Stimulated activated CD4-positive, alpha-beta T cell treated with anti-CD3 and anti-CD28 coated beads, TNF-alpha, amount 100 ng/mL, for 1 hour (primary cell): ENCODE measurements at places on chromosomes 12 and 14.

DNA sequence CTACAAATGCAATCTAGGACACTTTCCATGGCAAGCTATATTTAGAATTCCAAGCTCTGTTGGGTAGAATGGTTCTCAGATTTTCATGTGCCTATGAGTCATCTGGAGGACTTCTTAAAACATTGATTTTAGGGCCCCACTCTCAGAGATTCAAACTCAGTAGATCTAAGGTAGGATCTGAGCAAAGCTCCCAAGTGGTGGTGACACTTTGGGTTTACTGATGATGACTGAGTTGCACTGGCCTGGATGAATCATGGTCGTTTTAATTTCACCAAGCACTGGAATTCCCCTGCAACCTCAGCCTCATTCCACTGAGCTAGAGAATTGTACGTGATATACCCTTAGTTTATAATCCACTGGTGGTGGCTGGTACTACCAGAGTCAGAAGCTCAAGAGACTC lies 86.5 kb downstream of the PPM1H start:
- no peak for DNase-seq

GRCh38 chr12:64187794-64188193 lies 34.3 kb downstream of the KICS2 start:
- no peak for DNase-seq

DNA sequence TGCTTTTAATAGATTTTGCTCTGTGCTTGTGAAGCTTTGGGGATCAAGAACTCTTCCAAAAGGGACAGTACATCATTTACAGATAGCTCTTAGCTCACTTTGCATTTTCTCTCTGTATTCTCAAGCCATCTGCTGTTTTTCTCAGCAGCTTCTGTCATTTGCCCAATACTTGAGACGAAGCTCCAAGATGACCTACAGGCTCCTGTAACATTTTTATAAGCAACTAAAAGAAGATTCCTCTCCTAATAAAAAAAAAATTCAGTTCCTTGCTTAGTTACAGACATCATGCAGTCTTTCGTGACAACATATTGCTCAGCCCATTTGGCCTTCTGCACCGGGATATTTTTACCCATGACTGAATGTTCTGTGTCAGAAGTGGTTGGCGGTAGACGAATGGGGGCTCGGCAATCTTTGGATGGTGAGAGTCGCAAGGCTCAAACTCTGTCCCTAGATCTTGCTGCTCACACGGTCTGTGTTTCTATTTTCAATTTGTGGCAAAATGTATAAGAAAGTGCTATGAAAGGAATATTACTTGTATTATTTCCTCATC lies 215.6 kb downstream of the FSCB start:
- no peak for DNase-seq

GRCh38 chr12:107242189-107242588 lies 148.8 kb upstream of the CRY1 start:
- no peak for DNase-seq

- no peak for DNase-seq
Observed at GRCh38 chr14:55047301-55048053, 4.0 kb upstream of the MAPK1IP1L start.

- no peak for DNase-seq
Observed at GRCh38 chr14:76863724-76864407, 37.7 kb downstream of the LRRC74A start.

- DNase-seq = no peak
Observed at GRCh38 chr12:26425587-26426260, 230.4 kb downstream of the SSPN start.

DNA sequence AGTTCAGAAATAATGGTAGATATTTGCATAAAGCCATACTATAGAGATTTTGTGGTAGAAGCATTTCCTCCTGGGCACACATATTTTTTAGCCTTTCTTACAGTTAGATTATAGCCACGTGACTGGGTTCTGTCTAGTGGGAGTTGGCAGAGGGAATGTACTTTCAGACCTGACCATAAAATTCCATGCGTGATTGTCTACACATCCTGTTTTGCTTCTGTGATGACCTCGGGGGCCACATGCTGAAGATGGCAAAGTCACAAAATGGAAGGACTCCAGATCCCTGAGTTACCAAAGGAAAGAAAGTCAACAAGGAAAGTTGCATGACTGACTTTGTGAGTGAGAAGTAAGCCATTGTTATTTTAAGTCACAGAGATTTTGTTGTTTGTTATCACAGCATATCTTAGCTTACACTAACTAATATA lies 14.6 kb upstream of the MIA2 start:
- no peak for DNase-seq

GRCh38 chr12:71164568-71165197 lies 6.9 kb upstream of the TSPAN8 start:
- DNase-seq = no peak

GRCh38 chr14:74763803-74764531 lies 851 bp downstream of the YLPM1 start:
- DNase-seq = no peak

- no peak for DNase-seq
Observed at GRCh38 chr12:131749618-131750315, 38.9 kb downstream of the SFSWAP start.

GRCh38 chr12:80794551-80794950 lies 77.8 kb downstream of the MYF5 start:
- DNase-seq = no peak

DNA sequence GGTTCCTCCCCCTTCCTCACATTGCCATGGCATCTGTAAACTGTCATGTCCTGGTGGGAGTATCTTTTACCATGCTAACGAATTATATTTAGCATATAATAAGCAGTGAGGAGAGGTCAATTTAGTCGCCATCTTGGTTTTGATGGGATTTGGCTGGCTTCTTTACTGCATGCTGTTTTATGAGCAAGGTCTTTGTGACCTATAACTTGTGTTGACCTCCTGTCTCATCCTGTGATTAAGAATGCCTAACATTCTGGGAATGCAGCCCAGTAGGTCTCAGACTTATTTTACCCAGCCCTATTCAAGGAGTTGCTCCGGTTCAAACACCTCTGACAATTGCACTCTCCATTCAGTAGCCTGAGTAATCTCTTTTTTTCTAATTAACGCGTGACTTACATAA lies 2.1 kb upstream of the EIF4B start:
- DNase-seq = no peak

GRCh38 chr12:113659416-113659815 lies 187.7 kb upstream of the LHX5 start:
- no peak for DNase-seq

DNA sequence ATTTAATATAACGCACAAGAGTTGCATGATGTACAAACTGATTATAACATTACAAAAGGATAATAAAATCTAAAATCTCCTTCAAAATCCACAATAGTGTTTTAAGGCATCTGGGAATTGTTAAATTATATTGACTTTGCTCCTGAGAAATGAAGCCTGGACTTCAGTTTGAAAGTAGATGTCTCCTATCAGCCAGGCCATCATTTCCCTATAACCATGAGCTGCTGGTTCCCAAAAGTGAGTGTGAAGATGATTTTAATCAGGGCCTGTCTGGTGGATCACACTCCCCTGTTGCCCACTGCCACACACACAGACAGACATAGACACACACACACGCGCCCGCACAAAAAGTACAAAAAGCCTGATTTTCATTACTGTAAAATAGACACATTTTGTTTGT lies 480.7 kb downstream of the RPS29 start:
- DNase-seq = no peak

DNA sequence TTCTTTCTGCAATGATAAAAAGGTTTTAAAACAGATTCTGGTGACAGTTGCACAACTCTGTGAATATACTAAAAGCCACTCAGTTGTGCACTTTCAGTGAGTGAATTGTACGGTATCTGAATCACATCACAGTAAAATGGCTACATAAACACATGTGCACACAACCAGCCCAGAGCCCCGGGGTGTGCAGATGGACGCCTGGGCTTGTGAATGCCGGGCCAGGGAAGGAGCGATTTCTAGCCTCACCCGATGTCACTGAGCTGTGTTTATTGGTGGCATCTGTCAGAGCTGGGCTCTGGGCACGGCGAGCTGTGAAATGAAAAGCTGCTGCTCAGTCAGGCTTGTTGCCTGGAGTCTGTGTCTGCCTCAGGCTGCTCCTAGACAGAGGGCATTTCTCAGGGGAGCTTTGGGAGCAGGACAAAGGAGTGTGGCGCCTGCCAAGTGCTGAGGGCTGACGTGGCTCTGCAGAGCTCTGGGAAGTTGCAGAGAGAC lies 25.9 kb downstream of the RHOF start:
- no peak for DNase-seq

GRCh38 chr14:72616294-72616693 lies 277.6 kb downstream of the DPF3 start:
- no peak for DNase-seq

- no peak for DNase-seq
Observed at GRCh38 chr12:62653740-62654139, 187.1 kb downstream of the MON2 start.

DNA sequence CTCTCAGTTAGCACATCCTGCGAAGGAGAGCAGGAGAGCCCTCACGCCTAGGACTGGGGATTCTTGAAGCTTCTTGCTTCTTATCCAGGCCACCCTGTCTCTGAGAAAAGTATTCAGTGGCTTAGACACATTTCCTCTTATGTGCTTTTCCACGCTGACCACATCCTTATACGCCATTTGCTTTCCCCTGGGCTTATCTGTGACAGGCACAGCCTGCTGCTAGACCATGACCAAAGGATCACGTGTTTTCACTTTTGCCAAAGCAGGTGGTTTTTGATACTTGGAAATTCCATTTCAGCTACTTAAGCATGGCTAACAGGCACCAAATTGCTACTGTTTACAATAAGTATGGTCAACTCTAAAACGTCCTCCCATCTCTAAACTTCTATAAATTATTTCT lies 587.4 kb downstream of the AACS start:
- no peak for DNase-seq

DNA sequence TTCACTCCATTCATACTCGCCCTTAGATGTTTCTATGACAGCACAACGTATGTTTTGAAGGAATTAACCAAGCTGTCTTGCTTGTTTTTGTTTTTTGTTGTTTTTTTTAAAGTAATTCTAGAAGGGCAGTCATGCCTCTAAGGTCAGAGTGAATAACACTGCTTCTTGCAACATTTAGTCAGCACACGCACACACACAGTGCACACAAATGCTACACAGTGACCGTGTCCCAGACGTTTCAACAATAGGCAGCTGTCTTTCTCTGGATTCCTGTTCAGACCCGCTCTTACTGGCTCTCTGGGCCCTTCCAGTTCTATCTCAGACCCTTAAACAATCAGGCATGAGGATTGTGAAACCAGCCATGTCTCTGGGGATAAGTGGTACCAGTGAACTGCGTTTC lies 351.0 kb upstream of the FKBP4 start:
- no peak for DNase-seq

DNA sequence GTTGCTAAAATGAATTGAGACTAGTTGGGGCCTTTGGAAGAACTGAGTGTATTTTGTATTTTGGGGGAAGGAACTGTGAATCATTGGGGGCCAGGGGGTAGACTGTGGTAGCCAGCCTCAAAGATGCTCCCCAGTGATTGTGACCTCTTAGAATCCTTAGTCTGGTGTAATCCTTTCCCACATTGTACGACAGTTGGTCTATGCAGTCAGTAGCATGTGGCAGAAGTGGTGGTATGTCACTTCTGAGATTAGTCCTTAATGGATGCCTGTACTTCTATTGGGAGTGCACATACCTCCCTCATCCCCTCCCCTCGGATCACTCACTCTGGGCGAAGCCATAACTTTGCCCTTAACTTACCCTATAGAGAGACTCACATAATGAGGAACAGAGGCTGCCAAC lies 48.0 kb downstream of the USP15 start:
- no peak for DNase-seq

GRCh38 chr14:32578181-32578580 lies 249.1 kb downstream of the AKAP6 start:
- no peak for DNase-seq

- no peak for DNase-seq
Observed at GRCh38 chr12:82650627-82651337, 35.9 kb upstream of the TMTC2 start.

DNA sequence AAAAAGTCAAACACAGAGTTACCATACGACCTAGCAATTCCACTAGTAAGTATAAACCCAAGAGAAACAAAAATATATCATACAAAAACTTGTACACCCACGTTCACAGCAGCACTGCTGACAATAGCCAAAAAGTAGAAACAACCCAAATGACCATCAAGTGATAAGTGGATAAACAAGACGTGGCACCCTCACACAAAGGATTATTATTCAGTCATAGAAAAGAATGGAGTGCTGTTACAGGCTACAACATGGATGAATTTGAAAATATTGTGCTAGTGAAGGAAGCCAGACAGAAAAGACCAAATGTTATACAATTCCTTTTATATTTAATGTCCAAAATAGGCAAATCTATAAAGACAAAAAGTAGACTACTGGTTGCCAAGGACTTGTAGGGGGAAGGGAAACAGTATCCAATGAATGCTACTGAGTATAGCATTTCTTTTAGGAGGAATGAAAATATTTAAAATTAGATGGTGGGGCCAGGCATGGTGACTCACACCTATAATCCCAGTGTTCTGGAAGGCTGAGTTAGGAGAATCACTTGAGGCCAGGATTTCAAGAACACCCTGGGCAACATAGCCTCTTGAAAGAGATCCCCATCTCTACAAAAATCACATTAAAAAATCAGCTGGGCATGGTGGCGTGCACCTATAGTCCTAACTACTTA lies 41.9 kb downstream of the SPTLC2 start:
- no peak for DNase-seq

DNA sequence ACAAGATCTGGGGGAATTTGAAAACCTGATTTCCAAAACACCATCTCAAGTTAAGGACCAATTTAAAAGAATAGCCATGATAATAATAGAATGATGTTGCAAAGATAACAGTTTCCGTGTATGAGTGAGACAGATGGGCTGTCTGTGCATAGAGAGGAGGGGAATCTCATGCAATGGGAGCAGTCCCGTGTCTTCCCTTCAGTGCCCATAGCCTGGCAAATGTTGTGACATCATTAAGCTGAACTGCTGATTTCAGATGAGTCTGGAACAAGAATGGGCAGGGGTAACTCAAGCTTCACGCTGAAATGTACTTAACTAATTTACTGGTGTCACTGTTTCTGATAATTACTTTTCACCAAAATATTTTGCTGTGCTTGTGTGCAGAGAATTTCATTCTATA lies 454.0 kb downstream of the FOXG1 start:
- no peak for DNase-seq

GRCh38 chr14:72172597-72172996 lies 240.4 kb downstream of the RGS6 start:
- DNase-seq = no peak

GRCh38 chr12:14824012-14824634 lies 10.1 kb upstream of the SMCO3 start:
- no peak for DNase-seq

- no peak for DNase-seq
Observed at GRCh38 chr14:50023671-50024490, 92.5 kb downstream of the VCPKMT start.

DNA sequence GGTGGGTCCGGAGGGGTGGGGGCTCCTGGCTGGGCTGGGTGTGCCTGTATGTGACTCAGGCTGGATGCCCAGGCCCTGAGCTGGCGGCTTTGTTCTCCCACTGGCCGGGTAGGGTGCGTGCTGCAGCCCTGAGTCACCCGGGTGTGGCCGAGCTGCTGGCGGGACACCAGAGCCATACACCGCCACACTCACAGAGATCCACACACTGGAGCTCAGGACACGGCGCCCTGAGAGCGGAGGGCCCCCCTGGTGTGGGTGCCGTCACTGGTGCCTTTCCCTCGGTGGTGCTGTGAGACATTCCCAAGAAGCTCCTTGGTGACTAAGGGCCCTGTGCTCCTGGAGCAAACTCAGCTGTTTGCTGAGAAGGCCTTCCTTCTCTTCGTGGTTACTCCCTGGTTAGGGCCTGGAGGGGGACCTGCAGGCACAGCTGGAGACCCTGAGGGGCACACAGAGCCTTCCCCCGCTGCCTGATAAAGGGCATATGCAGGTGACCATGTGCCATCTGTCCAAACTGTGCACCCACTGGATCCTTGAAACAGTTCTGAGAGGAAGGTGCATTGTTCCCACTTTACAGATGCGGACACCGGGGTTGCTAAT lies 44.3 kb downstream of the KRT80 start:
- DNase-seq = no peak
